ENCODE measurements at places on chromosomes 7 and 10.
A peak's percentile ranks its signal among the peaks of the same experiment; 100 is the strongest.

GRCh38 chr7:96344236-96344635 is 22.3 kb upstream of the SLC25A13 start:
- DNase-seq: no peak

DNA sequence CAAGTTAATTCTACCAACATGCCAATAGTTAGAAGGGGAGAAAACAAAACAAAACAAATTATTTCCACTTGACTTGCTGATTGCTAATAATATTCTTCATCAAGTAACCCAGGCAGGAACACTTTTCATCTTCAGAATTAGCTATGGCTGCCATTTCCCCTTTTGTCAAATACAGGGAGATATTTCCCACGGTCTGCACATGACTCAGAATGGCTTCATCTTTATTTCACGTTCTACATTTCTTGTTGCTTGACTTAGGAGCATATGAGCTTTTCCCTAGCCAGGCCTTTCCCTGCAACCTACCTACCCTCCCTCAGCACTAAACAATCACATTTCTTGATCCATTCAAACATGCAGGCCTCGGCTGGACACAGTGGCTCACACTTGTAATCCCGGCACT is 6.5 kb downstream of the CPVL start:
- no peak for DNase-seq

DNA sequence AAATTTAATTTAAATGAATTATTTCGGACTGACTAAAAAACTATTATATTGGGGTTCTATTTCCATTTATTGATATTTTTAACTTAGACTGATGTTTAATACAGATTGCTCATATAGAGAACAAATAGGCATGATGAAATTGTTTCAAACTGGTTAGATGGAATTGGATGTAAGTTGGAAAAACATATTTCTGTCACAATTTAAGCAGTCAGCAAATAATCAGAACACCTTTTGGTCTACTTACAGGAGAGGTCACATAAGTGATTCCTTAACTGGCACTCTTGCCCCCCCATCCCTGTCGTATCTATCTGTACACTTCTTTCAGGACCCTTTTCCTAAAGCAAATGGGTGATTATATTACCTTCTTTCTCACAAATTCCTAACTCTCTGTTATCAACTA is 138.4 kb downstream of the PLXDC2 start:
- no peak for DNase-seq

GRCh38 chr7:5423976-5424748 is 528 bp upstream of the TNRC18 start:
- peak; percentile 100 for DNase-seq

- peak; percentile 51 for DNase-seq
Observed at GRCh38 chr10:96387601-96388000, 28.8 kb upstream of the OPALIN start.

Measured in adipocyte (in vitro differentiated cells).